Type B pancreatic cell (in vitro differentiated cells): ENCODE measurements at places on chromosomes 3 and 15. TPM values are rescaled to one million over a fixed set of nuclear protein-coding genes. Genes with fewer than 3 reads are reported as not detected.
A peak's percentile ranks its signal among the peaks of the same experiment; 100 is the strongest.

Gene CIDEC
- total RNA-seq: 0.60 and 1.6 TPM in 2 replicates

Gene CLDN18
- 7.3 and 50.8 TPM in 2 replicates for total RNA-seq

GRCh38 chr15:68271854-68272471 is 5.6 kb upstream of the FEM1B start:
- no peaks in the 10 kb centered on the region for H3K27me3 ChIP-seq
- DNase-seq: no peak
- H3K27ac ChIP-seq: peak overlapping the region; percentile 99
- H3K4me1 ChIP-seq: peaks cover 26% of the 10 kb centered on the region

GRCh38 chr3:102301155-102301880 is 133.5 kb upstream of the ZPLD1 start:
- peaks cover 24% of the 10 kb centered on the region for H3K4me1 ChIP-seq
- no peaks in the 10 kb centered on the region for H3K27me3 ChIP-seq
- no peaks in the 10 kb centered on the region for H3K36me3 ChIP-seq
